Dorsolateral prefrontal cortex (tissue), 122 donors: ENCODE measurements at places on chromosomes 12 and 14.

DNA sequence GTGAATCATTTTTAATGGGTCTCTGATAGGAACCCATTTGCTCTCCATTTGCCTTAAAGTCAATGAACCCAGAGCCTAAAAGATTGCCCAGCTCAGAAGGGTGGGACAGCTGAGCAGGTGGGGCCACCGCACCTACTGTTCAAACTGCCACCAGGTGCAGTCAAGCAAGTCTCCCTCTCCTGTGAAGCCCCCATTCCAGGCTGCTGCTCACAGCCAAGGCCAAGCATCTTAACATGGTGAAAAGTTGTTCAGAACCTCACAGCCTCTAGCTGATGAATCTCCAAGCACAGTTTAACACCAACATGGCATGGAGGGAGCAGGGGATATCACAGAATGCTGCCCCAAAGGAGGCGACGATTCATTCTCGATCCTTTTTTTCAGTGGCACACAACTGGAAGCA lies 29.5 kb downstream of the ANO2 start:
- no peak for DNase-seq

DNA sequence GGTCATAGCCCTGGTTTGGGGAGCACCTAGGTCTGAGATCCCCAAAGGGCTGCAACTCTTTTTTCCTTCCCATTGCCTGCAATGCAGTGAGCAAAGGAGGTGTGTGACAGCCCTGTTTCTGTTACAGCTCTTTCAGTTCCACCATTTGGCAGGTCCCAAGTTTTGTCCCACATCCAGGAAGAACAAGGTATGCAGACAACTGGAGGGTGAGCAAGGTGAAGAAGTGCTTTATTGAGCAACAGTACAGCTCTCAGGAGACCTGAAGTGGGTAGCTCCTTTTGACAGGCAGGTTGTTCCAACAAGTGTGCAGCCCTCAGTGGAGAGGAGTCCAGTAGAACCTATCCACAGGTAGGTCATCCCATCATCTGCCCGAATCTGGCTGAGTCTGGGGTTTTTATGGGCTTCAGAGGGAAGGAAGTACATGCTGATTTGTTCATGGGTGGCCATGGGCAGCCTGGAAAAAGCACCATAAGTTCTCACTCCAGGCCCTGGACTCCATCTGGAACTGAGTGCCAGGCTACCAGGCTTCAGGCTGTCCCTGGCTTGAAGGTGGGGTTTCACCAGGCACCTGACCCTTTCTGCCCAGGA lies 62.8 kb upstream of the NAV3 start:
- DNase-seq: no peak

DNA sequence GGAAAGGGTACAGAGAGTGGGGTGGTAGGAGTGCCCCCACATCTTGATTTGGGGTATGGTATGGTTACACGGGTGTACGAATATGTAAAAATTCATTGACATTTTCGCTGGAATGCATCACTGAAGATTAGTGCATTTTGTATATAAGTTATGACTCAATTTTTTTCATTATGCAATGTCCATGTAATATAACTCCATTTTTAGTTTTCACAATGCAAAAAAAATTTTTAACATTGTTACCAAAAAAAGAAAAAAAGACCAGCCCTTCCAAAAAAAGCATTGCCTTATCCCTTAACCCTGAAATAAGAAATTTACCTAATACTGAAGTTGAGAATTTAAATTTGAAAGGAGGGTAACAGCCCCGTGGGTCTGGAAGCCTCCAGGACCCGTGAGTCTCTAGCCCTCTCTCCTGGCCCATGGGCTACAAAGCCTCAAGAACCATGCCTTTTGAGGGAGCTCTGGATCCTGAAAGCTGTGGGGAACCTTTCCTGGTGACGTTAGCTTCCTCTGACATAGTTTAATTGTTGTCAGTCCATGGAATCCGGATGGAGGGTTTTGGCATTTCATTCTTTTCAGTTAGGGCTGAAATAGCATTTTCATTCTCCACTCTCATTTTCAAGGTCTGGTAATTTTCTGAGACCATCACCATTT lies 55.6 kb upstream of the ACTN1 start:
- no peak for DNase-seq

- DNase-seq: no peak
Observed at GRCh38 chr12:54068418-54069070, 14.9 kb downstream of the HOXC4 start.

GRCh38 chr14:63770187-63770807 lies 42.4 kb upstream of the SGPP1 start:
- no peak for DNase-seq

GRCh38 chr14:73760598-73761586 lies 46.7 kb upstream of the PNMA1 start:
- DNase-seq: no peak

GRCh38 chr12:43337571-43338444 lies 214.2 kb downstream of the ADAMTS20 start:
- no peak for DNase-seq

DNA sequence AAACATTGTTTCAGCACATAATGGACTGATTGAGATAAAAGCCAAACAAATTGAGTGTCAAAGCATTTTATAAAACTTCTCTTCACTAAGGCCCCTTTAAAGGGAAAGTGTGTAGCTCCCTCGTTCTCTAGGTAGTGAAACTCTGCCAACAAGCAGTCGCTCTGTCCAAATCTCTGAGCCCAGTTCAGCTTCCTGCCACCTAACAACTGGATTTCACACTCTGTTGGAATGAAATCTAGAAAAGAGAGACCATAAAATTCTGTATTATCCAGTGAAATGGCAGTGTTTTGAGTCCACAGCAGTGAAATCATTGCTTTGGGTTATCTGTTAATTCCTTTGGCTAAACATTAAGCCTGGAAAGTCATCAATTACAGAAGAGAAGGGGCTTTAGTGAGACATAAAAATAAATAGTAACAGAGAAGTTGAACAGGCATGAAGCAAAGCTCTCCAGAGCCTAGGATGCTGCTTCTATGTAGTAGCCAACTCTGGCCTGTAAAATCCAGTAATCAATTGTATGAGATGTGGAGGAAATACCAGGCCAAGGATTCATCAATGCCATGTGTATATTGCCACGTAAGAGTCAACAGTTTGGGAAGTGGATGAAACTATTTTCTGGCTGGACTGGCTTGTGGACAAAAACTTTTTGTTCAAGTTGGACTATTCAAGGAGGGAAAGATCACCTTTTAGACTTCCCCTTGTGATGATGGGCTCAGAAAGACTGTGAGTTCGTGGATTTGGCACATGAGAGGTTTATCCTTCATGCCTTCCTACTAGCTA lies 122.5 kb downstream of the WIF1 start:
- no peak for DNase-seq

DNA sequence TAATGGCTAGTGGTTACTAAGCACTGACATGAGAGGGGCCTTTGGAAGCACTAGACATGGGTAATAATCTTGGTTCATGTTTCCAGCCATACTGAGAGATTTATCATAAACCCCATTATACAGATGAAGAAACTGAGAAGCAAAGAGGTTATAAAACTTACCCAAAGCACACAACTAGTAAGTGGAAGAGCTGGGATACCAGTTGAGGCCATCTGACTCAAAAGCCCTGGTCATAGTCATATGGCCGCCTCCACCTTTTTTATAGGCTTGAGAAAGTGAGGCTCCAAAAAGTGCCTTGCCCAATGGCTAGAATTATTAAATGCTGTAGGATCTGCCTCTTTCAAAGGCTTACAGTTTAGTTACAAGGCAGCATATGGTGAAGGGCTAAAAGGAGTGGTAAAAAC lies 944 bp downstream of the TXNRD1 start:
- no peak for DNase-seq

DNA sequence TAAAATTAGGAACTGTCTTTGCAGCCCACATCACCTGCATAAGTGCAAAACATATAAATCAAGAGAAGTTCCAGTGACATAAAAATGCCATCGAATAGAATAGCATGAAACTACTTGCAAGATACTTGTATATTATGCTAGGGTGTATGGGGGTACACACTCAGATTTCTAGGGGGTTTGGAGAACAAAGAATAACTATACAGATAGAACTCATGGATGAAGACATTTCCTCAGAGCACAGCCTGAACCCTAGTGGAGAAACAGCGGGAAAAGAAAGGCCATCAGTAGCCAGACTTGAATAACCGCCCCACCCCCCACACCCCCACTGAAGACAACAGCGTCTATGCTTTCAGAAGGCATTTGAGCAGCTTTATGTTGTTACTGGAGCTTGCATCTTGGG lies 425.8 kb downstream of the NPAS3 start:
- peak; percentile 63 for DNase-seq

GRCh38 chr14:82046512-82047226 lies 513.0 kb upstream of the SEL1L start:
- no peak for DNase-seq

GRCh38 chr14:69882116-69882864 lies 3.1 kb downstream of the SMOC1 start:
- no peak for DNase-seq

DNA sequence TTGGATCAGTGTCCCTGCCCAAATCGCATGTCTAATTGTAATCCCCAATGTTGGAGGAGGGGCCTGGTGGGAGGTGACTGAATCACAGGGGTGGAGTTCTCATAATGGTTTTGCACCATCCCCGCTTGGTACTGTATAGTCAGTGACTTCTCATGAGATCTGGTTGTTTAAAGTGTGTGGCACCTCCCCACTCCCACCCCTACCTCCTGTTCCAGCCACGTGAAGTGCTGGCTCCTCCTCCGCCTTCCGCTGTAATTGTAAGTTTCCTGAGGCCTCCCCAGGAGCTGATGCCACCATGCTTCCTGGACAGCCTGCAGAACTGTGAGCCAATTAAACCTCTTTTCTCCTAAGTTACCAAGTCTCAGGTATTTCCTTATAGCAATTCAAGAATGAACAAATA lies 67.2 kb downstream of the FERMT2 start:
- no peak for DNase-seq

GRCh38 chr12:129771238-129771637 lies 132.6 kb downstream of the TMEM132D start:
- no peak for DNase-seq

- DNase-seq: no peak
Observed at GRCh38 chr12:75305412-75306332, 24.5 kb downstream of the CAPS2 start.

- DNase-seq: no peak
Observed at GRCh38 chr12:57262126-57262822, 11.3 kb upstream of the STAC3 start.

DNA sequence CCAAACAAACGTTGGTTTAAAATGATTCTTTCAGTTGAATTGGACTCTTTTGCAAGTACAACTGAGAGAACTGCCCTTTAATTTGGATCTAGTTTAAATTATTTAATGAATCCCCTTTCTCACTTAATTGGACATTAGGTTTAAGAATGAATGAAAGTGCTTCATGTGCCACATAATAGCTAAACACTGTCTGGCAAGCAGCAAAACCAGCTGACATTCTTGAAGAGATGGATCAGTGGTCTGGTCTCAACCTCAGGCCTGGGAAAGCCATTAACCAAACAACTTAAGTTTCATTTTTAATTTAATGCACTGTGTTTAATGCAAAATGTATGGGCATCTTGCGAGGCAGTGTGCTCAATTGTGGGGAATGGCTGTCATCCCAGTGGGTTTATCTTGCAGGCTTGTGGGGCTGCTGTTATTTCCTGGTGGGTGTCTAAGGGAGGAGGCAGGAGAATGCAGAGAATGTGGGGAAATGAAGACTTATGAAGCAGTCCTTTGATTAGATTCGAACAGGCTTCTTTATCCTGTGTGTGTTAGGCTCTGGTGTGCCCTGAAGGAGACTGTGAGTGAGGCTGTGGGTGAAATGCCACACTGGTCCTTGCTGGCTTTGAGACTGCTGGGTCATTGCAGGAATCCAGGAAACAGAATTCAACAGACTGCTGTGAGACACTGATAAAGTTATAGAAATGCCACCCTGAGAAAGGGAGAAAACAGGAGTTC lies 144.1 kb upstream of the PELI2 start:
- DNase-seq: no peak

- DNase-seq: no peak
Observed at GRCh38 chr12:108807996-108808769, 49.2 kb downstream of the SSH1 start.

- DNase-seq: no peak
Observed at GRCh38 chr12:93127582-93128331, 198.7 kb upstream of the EEA1 start.

DNA sequence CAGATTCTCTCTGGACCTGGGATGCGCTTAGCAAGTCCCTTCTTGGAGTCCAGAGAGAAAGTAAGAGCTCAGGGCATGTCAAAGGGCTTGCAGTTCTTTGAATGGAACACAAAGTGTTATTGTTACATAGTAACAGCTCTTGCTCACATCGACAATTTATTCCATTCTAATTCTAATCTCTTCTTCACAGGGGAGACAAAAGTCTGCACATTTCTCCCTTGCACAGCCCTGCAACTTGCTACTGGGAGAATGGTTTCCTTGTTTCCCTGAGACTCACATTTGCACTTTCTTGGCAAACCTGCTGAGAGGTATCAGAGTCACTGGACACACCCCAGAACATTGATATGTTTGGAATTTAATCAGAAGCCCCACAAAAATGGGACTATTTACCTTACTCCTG lies 209.9 kb upstream of the IGF1 start:
- DNase-seq: no peak

- DNase-seq: no peak
Observed at GRCh38 chr14:68577802-68578541, 214.9 kb downstream of the ZFP36L1 start.

DNA sequence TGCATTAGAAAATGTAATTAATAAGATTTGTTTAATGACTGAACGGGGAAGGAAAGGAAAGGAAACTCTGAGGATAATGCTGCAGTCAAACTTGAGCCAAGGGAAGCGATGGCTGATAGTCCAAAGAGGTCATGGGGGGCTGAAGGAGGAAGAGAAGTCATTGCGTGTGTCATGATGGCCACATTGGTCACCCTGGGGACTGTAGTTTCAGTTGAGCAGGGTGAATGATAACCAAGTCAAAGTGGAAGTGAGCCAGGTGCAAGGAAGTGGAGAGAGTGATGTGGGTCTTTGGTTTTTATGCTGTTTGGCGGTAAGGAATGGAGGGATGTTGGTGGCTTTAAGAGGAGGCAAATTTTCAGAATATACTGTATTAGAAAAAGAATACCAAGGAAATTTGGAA lies 21.6 kb downstream of the C12orf75 start:
- DNase-seq: no peak
